Hepatocyte (in vitro differentiated cells): ENCODE measurements at places on chromosomes 3 and 15. TPM values are rescaled to one million over a fixed set of nuclear protein-coding genes. Genes with fewer than 3 reads are reported as not detected.

GRCh38 chr3:17301271-17301670 is 416.5 kb downstream of the PLCL2 start:
- no peaks in the 10 kb centered on the region for H3K4me1 ChIP-seq
- DNase-seq, result no peak
- no peaks in the 10 kb centered on the region for H3K36me3 ChIP-seq
- no peak overlapping the region for H3K27ac ChIP-seq
- no peak overlapping the region for H3K4me3 ChIP-seq
- no peaks in the 10 kb centered on the region for H3K27me3 ChIP-seq

DNA sequence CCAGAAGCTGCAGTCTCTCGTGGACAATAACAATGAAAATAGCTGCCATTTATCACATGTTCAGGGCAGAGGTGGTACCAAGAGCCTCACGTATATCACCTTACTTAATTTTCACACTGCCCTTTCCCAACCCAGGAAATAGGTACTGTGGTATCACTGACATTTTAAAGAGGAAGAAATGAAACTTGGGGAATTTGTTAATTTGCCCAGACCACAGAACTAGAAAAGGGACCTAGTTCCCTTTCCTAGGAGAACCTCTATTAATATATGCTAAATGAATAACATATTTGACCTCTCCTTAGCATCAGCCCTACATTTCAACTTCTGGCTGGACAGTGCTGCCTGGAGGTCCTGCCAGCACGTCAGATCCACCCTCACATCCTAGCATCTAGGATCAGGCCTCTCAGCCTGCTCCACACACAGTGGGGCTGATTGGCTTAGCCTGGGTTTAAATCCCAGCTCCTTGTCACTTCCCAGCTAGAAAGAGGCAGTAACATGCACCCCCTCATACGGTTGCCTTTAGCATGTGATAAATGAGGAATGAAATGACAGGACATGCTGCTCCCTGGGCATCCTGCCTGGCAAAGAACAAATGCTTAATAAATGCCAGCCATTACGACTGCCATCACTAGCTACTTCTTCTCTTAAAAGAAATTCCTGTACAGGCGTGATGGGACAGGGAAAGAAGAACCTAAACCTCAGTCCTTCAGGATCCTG is 95.1 kb upstream of the TNFAIP8L3 start:
- H3K27ac ChIP-seq, result no peak overlapping the region
- no peaks in the 10 kb centered on the region for H3K36me3 ChIP-seq
- no peak overlapping the region for H3K4me3 ChIP-seq
- DNase-seq, result no peak
- peaks cover 17% of the 10 kb centered on the region for H3K27me3 ChIP-seq

The C2CD4B gene
- polyA plus RNA-seq, result 2.6 and 6.2 TPM in 2 replicates

GRCh38 chr3:58170376-58170775 is 40.4 kb downstream of the DNASE1L3 start:
- DNase-seq, result no peak
- no peak overlapping the region for H3K27ac ChIP-seq
- H3K27me3 ChIP-seq, result no peaks in the 10 kb centered on the region
- H3K4me3 ChIP-seq, result no peak overlapping the region
- no peaks in the 10 kb centered on the region for H3K36me3 ChIP-seq
